Stromal cell of bone marrow (primary cell): ENCODE measurements at places on chromosomes 13 and 19.

DNA sequence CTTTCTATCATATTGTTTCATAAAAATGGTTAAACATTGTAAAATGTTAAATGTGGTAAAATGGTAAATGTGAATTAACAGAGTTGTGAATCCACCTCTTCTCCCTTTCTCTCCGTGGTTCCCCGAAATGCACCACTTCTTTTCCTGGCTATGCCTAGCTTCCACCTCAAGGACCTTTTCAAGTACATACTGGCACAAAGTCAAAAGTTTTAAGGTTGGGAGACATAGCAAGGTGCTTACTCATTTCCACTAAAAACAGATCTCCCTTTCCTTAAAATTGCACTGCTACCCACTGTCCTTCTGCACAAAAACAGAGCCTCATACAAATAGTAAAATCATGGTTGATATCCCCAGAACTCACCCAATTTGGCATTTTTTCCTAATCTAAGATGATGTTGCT is 558.2 kb downstream of the SLITRK6 start:
- peak; percentile 7 for DNase-seq

GRCh38 chr13:113002206-113002912 is 33.3 kb downstream of the MCF2L start:
- DNase-seq = no peak

DNA sequence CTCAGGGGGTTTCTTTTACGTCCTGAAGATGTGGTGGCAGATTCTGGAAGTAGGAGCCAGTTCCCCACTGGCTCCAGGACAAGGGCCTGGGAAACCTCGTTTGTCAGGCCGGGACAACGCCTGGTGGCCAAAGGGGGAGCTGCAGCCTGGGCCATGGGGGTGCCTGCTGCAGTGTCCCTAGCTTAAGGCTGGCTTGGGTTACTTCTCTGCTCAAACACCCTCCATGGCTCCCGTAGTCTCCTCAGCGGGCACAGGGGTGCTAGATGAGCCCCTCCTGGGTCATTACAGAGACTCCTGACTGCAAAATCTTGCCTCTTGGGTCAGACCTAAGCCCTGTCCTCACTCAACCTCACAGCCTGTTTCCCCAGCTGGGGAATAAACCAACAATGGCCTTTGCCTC is 14.7 kb downstream of the CILP2 start:
- no peak for DNase-seq

DNA sequence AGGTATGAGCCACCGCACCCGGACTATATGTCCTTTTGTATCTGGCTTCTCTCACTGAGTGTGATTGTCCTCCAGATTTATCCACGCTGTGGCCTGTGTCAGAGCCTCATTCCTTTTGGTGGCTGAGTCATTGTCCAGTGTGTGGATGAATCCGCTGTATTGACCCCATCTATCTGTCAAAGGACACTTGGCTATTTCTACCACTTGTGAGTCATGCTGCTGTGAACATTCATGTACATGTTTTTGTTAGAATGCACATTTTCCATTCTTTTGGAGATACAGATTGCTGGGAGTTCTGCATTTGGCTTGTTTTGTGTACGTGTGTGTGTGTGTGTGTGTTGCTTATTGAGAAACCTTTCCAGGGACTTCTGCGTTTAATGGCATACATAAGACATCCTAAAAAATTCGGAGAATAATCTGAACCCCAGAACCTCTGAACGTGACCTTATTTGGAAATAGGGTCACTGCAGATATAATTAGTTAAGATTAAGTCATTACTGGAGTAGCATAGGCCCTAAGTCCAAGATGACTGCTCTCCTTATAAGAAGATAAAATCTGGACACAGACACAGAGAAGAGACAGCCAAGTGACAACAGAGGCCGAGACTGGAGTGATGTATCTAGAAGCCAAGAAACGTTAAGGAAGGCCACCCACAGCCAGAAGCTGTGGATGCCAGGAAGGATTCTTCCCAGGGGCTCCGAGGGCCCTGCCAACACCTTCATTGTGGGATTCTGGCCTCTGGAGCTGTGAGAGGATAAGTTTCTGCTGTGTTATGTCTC is 4.9 kb upstream of the GIPC3 start:
- peak; percentile 94 for DNase-seq

- no peak for DNase-seq
Measured at GRCh38 chr13:82506805-82507414, 1375.4 kb downstream of the SLITRK1 start.

DNA sequence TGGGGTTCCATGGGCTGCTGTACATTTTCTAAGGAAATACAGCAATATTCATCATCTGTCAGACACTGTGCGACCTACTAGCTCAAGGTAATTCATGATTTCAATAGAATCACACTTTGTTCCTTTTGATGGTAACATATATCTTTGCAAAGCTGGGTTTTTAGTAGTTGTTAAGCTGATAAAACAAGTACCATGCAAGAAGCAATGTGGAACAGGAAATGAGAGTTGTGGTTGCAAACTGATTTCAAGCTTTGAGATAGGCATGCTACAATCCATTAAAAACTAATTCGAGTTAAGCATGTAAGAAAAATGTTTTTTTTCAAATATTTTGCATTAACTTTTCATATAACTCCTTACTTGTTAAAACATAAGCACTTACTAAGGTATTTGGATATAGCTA is 6.8 kb upstream of the MBNL2 start:
- no peak for DNase-seq

DNA sequence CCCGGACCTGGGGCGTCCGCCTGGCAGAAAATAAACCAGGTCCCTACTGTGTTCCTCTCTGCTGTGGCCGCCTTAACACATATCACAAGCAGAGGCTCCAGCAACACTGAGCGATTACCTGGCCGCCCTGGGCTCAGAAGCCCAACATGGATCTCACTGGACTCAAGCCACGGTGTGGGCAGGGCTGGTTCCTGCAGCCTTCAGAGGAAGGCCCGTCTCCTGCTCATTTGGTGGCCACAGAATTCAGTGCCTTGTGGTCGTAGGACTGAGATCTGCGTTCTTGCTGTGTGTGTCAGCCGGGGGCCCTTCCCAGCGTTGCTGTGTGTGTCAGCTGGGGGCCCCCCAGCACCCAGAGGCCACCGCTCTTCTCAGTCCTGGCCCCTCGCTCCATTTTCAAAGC is 30.2 kb downstream of the C2CD4C start:
- no peak for DNase-seq

DNA sequence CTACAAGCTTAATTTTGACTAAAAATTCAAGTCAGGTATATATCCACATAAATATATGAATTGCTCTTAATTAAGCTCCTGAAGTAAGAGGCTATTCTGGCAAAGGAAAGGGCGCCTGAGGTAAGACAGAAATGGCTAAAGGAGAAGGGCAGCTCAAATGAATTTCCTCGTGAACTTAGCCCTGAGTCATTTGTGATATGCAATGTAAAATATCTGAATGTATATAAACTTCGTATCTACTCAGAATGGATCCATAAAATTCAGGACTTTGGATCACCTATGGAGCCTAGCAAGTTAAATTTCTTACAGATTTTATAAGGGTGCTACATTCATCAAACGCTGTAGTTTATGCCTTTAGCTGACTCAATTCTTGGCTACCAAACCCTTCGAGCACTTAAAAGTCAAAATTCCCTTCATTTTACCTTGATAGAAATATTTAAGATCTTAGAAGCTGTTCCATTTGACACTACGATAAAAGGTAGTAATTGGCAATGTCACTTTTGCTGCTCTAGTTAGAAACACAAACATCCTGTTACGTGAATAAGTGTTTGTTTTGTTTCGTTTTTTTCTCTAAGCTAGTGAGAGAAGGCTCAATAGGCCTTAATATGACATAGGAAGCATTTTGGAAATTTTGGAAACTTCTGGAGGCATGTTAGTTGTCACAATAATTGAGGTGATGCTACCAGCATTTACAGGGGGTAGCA is 69.2 kb downstream of the DIAPH3 start:
- DNase-seq = no peak

DNA sequence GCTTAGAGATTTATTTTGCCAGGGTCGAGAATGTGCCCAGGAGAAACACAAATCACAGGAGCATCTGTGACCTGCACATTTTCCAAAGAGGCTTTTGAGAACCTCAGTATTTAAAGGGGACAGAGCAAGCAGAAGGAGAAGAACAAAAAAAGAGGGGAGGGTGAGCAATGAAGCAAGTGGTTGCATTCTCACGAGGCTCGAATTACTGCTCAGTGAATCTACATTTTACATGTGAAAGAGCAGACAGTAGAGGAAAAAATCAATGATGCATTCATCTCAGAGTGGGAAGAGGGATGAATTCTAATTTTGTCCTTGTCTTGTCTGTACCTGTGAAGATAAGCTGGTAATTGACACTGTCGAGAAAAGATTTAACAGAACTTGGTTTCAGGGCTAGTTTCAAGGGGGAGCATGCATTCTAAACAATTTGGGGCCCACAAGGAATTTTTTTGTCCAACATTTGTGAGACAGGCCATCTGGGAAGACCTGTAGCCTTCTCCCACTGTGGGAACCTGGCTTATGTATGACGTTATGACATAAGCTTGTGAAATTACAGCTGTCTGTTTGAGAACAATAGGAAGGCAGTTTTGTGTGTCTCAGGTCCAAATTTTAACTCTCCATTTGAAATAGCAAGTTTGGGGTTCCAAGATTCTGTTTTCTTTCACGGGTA is 855.1 kb downstream of the SLITRK5 start:
- no peak for DNase-seq

DNA sequence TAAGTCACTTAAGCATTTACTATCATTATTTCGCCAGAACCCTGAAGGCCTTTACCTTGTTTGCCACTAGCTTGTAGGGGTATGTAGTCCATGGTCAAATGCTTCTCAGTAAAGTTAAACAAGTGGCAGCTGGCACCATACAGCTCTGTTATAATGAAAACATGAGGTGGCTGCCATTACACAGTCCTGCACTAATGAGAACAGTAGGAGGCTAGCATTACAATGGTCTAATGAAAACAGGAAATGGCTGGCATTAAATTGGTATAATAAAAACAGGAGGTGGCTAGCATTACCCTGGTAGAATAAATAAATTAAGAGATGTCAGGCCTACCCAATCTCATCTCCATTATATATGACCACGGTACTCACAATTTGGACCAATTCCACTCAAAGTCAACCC is 107.5 kb downstream of the PCDH17 start:
- no peak for DNase-seq

GRCh38 chr13:93249364-93250306 is 23.0 kb downstream of the GPC6 start:
- DNase-seq = peak; percentile 80

- no peak for DNase-seq
Measured at GRCh38 chr13:96710166-96710862, 284.0 kb downstream of the OXGR1 start.

- no peak for DNase-seq
Measured at GRCh38 chr19:47740866-47741519, 4.4 kb upstream of the NOP53 start.

GRCh38 chr19:41218615-41219507 is at the start of gene AXL:
TSS of gene AXL (plus strand) at chr19:41219223. CDS start at chr19:41219393, 170 bp downstream.
- DNase-seq = peak; percentile 72

GRCh38 chr19:44499559-44499958 is 763 bp downstream of the ZNF180 start:
- DNase-seq = no peak
